ENCODE measurements at places on chromosomes 2 and 18. TPM values are rescaled to one million over a fixed set of nuclear protein-coding genes. Genes with fewer than 3 reads are reported as not detected.

- no peak overlapping the region for H3K27ac ChIP-seq
- H3K4me1 ChIP-seq, result peaks cover 24% of the 10 kb centered on the region
- no peaks in the 10 kb centered on the region for H3K36me3 ChIP-seq
- peaks cover 21% of the 10 kb centered on the region for H3K27me3 ChIP-seq
Observed at GRCh38 chr2:216696751-216697560, 1.6 kb upstream of the IGFBP5 start.

DNA sequence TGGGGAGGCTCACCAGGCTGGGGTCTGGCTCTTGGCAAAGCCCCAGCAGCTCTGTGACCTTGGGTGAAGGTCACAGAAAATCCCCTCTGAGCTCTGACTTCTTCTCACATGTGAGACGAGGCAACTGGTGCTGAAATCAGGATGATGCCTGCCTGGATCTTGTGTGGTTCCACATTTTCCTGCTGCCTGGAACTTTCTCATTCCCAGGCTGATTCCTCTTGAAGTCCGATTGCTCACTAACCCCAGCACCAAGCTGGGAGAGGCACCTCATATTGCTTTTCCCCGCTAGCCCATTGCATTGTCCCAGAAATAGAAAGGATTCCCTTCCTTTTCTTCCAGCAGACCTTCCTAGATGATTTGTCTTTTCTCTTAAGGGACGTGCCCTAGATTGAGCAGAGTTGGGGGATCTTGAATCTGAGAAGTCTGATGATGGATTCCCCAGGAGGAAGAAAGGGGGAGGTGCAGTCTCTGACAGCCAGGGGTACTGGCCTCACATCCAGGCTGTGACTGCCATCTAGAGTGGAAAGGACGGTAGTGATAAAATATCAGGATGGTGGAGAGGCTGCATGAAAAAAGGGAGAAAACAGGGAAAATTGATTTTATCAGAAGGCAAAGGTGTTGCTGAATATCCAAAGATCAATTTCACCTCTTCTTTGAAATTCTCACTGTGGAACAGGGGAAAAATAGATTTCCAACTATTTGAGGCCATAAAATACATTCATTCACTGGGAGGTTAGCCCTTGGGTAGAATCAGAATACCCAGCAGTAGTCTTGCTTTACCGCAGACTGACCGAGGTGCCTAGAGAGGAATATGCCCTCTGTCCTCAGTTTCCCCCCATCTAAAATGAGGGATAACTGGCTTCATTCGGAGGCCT is 96.3 kb downstream of the FAM210A start:
- H3K4me1 ChIP-seq, result peaks cover 10% of the 10 kb centered on the region
- no peaks in the 10 kb centered on the region for H3K36me3 ChIP-seq
- peak overlapping the region; percentile 82 for H3K27ac ChIP-seq
- no peaks in the 10 kb centered on the region for H3K27me3 ChIP-seq
- DNase-seq, result peak; percentile 39

Gene ALLC
- not detected for total RNA-seq

Gene FSHR
- not detected for total RNA-seq

Gene C2orf72
- total RNA-seq, result not detected

DNA sequence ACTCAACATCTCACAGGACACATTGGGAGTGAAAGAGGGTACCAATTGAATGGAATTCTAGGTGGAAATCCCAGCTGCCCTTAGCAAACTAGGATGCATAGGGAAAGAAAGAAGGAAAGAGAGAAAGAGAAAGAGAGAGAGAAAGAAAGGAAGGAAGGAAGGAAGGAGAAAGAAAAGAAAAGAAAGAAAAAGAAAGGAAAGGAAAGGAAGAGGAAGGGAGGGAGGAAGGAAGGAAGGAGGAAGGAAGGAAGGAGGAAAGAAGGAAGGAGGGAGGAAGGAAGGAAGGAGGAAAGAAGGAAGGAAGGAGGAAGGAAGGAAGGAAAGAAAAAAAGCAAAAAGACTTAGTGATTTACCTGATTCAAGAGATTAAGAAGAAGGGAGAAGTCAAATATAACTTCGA is 143.9 kb downstream of the SS18 start:
- no peak overlapping the region for H3K27ac ChIP-seq
- H3K4me1 ChIP-seq, result no peaks in the 10 kb centered on the region
- no peaks in the 10 kb centered on the region for H3K36me3 ChIP-seq
- peaks cover 3% of the 10 kb centered on the region for H3K27me3 ChIP-seq

DNA sequence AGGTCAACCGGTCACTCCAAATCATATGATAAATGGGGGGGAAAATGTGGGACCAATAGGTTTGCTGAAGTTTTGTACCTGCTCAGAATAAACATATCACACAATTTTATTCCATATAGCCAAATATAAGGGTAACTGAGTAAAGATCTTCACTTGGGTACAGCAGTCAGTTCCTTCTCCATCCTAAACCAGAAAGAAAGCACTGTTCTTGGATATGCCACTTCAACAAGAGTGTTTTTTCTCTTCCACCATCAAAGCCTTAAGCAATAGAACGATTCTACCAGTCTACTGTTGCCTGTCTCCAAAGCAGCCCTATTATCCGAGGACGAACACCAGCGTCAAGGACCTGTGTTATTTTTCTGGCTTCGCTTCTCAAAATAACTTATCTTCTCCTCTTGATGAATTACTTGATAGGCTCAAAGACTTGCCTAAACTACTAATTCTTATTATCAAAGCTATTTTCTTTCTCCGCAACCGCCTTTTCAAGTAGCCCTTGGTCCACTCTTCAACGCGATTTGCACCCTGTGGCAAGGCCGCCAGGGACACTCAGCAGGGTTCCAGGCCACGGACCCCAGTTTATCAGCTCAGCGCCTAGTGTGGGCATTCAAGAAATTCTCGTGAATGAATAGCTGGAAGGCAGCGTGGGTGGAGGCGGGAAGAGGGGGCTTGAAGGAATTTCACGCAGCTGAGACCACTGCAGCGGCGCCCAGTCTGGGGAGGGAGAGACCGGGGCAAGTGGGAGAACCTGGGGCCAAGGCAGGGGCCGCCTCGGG is 646 bp downstream of the ALS2 start:
- H3K27me3 ChIP-seq, result peaks cover 5% of the 10 kb centered on the region
- peaks cover 29% of the 10 kb centered on the region for H3K4me1 ChIP-seq
- H3K27ac ChIP-seq, result peak overlapping the region; percentile 100

Gene GREB1L
- not detected for total RNA-seq

Gene IFIH1
- total RNA-seq, result 25.5 TPM

Gene EEF1B2
- 1,094 TPM for total RNA-seq

DNA sequence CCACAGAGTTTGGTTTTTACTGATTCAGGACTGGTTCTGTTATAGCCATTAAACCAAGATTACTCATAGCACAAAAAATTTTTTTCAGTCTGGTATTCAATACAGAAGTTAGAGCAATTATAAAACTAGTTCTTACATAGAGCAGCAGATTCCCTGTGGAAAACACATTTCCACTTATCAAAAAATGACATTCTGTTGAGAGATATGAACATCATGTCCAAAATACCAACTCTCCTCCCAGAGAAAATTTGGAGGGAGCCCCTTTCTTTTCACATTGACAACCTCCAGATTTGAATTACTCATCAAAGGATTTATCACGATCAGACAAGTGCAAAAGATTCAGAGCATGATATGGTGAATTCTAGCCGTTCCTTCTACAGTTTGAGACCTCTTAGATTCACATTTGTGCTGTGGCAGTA is 126.8 kb upstream of the SERPINE2 start:
- no peak overlapping the region for H3K4me3 ChIP-seq
- H3K27ac ChIP-seq, result no peak overlapping the region
- H3K27me3 ChIP-seq, result peaks cover 5% of the 10 kb centered on the region
- H3K4me1 ChIP-seq, result no peaks in the 10 kb centered on the region
- no peaks in the 10 kb centered on the region for H3K36me3 ChIP-seq

- H3K36me3 ChIP-seq, result peaks cover 2% of the 10 kb centered on the region
- peaks cover 38% of the 10 kb centered on the region for H3K4me1 ChIP-seq
- no peaks in the 10 kb centered on the region for H3K27me3 ChIP-seq
- no peak overlapping the region for H3K4me3 ChIP-seq
Observed at GRCh38 chr2:24620936-24621335, 129.9 kb downstream of the NCOA1 start.

GRCh38 chr2:237223201-237223861 is 137.6 kb downstream of the COPS8 start:
- H3K27me3 ChIP-seq, result peaks cover 14% of the 10 kb centered on the region
- DNase-seq, result no peak
- no peak overlapping the region for H3K27ac ChIP-seq
- H3K4me1 ChIP-seq, result no peaks in the 10 kb centered on the region
- H3K4me3 ChIP-seq, result no peak overlapping the region

Gene ABCG8
- total RNA-seq, result not detected

- peaks cover 34% of the 10 kb centered on the region for H3K36me3 ChIP-seq
- no peak overlapping the region for H3K4me3 ChIP-seq
- H3K4me1 ChIP-seq, result no peaks in the 10 kb centered on the region
- no peaks in the 10 kb centered on the region for H3K27me3 ChIP-seq
- no peak for DNase-seq
- H3K27ac ChIP-seq, result no peak overlapping the region
Observed at GRCh38 chr18:24446953-24447538, 13.4 kb upstream of the HRH4 start.

- H3K27me3 ChIP-seq, result no peaks in the 10 kb centered on the region
- H3K4me3 ChIP-seq, result no peak overlapping the region
- H3K36me3 ChIP-seq, result peaks cover 6% of the 10 kb centered on the region
- H3K27ac ChIP-seq, result no peak overlapping the region
- peaks cover 21% of the 10 kb centered on the region for H3K4me1 ChIP-seq
Observed at GRCh38 chr2:47179388-47179787, 24.3 kb upstream of the STPG4 start.

DNA sequence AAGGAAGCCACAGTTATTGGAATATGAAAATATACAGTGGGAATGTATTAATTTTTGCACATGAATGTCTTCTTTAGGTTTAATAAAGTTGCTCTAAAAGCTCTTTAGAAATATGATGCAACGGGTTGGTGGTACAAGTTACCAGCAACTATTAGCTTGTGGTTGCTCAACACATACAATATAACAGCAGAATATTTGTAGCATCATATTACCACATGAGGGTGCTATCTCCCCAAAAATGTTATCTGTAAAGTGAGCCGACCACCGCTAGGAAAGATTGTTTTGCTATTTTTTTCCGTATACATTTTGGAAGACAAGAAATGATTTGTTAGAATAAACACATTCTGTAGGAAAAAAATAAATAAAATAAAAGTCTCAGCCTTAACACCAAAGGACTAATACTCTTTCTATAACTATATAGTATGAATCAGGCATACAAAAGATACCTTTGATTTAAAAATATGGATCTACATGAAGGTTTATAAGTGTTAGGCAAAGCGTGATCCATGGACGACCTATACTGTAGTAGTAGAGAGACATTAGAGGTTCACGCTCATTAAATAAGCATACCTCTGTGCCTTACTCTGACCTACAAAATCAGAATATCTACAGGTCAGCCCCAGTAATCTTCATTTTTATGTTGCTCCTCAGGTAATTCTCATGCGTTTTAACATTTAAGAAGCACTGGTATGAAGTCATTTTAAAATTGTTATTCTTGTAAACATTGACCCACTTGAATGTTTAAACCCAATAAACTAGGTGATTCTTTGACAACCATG is 1110.6 kb upstream of the ACVR2A start:
- no peaks in the 10 kb centered on the region for H3K4me1 ChIP-seq
- DNase-seq, result no peak
- H3K4me3 ChIP-seq, result no peak overlapping the region
- no peaks in the 10 kb centered on the region for H3K27me3 ChIP-seq

GRCh38 chr2:31337860-31338259 is 76.7 kb downstream of the XDH start:
- DNase-seq, result no peak
- H3K4me1 ChIP-seq, result no peaks in the 10 kb centered on the region
- no peak overlapping the region for H3K27ac ChIP-seq
- H3K27me3 ChIP-seq, result peaks cover 2% of the 10 kb centered on the region
- no peaks in the 10 kb centered on the region for H3K36me3 ChIP-seq

- H3K27me3 ChIP-seq, result no peaks in the 10 kb centered on the region
- H3K27ac ChIP-seq, result no peak overlapping the region
- H3K36me3 ChIP-seq, result peaks cover 81% of the 10 kb centered on the region
- H3K4me3 ChIP-seq, result no peak overlapping the region
- DNase-seq, result no peak
Observed at GRCh38 chr18:79938196-79938595, 13.3 kb downstream of the SLC66A2 start.

Gene GRP
- not detected for total RNA-seq

DNA sequence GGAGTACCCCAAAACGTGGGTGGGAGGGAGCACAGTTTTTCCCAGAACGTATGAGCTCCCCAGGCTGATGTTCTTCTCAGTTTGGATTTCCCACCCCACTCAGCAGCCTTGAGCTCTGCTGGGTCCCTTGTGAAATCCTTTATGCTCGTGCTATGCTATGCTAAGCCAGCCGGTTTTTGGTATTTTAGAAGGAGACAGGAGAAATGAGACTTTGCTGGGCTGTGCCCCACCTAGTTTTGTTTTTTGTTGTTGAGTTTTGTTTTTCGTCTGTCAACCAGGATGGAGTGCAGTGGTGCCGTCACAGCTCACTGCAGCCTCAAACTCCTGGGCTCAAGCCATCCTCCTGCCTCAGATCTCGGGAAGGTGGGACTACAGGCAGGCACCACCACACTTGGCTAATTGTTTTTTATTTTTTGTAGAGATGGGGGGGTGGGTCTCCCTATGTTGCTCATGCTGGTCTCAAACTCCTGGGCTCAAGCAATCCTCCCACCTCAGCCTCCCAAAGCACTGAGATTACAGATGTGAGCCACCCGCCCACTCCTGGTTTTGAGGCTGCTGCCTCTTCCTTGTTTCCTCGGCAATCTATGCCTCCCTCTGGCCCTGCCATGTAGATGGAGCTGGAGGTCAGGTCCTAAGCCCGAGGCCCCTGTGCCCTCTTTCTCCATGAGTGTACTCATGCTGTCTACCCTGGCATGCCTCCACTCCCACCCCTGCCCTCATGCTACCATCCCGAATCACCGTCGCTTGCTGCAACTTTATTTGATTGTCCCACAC is 17.5 kb upstream of the MGAT4A start:
- no peaks in the 10 kb centered on the region for H3K36me3 ChIP-seq
- no peak overlapping the region for H3K27ac ChIP-seq
- peaks cover 55% of the 10 kb centered on the region for H3K4me1 ChIP-seq
- no peaks in the 10 kb centered on the region for H3K27me3 ChIP-seq
- DNase-seq, result no peak

DNA sequence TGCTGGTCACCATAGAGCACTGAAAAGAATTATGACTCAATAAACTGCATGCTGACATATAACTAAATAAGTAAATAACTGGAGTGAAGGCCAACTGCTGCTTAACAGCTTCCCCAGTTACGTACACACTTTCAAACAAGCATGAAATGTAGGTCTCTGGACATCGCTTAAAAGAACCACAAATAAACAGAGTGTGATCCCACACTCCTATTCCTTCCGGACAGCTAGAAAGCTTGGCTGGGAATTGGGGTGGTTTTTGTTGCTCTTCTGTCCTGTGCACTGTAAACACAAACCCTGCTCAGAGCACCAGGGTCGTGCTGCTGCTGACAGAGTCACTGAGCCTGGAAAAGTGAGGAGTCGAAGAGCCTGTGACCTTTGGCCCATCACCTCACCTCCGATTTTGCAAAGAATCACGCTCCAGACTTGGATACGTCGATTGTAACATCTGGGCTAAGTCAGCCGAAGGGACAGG is 162.7 kb upstream of the NT5C1B start:
- H3K27ac ChIP-seq, result no peak overlapping the region
- H3K4me3 ChIP-seq, result no peak overlapping the region
- H3K27me3 ChIP-seq, result no peaks in the 10 kb centered on the region
- H3K36me3 ChIP-seq, result no peaks in the 10 kb centered on the region

Data from naive thymus-derived CD8-positive, alpha-beta T cell (primary cell).